ENCODE measurements at places on chromosomes 2 and 18.
A peak's percentile ranks its signal among the peaks of the same experiment; 100 is the strongest.

GRCh38 chr2:121075006-121075551, 209.9 kb downstream of the TFCP2L1 start:
- peaks cover 20% of the 10 kb centered on the region for H3K27me3 ChIP-seq
- no peak overlapping the region for H3K27ac ChIP-seq
- no peaks in the 10 kb centered on the region for H3K36me3 ChIP-seq
- no peak for DNase-seq
- no peak overlapping the region for H3K4me3 ChIP-seq

DNA sequence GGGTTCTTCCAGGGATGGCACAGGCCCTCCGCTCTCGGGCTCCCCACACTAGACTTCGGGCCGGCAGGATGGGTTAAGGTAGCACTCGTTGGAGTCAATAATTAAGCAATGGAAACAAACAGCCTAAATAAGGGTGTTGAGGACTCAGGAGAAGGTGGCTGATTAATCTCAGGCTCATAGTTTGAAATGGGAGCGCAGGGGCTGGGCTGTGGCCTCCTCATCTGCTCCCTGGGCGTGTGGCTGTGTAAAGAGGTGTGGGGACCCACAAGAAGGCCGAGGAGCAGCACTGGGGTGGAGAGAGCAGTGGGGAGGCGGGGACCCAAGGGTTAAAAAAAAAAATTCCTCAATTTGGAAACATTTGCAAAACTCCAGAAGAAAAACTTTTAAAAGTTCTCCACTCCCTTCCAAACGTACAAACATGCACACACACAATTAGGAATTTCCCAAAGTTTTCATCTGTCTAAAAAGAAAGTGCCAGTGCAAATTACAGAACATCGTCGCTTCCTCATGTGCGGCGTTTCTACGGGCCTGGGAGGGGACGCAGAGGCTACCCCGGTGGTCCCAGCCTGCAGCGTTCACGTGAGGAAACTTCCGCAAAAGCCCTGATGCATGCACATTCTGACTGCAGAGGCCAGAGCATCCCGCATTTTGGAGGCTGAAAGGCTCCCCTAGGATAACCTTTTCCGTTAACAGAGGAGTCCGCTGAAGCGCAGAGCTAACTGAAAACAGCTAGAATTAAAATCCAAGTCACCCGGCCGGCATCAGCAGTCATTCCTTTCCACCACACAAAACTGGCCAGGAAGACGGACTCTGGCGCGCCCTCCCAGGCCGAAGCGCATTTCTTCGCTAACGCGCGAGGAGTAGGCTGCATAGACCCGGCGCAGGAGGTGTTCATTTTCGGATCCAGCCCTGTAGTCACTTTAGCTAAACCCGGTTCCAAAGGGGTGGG, 1.0 kb upstream of the TUBB6 start:
- peaks cover 2% of the 10 kb centered on the region for H3K36me3 ChIP-seq
- peaks cover 59% of the 10 kb centered on the region for H3K27me3 ChIP-seq
- peaks cover 10% of the 10 kb centered on the region for H3K4me1 ChIP-seq

DNA sequence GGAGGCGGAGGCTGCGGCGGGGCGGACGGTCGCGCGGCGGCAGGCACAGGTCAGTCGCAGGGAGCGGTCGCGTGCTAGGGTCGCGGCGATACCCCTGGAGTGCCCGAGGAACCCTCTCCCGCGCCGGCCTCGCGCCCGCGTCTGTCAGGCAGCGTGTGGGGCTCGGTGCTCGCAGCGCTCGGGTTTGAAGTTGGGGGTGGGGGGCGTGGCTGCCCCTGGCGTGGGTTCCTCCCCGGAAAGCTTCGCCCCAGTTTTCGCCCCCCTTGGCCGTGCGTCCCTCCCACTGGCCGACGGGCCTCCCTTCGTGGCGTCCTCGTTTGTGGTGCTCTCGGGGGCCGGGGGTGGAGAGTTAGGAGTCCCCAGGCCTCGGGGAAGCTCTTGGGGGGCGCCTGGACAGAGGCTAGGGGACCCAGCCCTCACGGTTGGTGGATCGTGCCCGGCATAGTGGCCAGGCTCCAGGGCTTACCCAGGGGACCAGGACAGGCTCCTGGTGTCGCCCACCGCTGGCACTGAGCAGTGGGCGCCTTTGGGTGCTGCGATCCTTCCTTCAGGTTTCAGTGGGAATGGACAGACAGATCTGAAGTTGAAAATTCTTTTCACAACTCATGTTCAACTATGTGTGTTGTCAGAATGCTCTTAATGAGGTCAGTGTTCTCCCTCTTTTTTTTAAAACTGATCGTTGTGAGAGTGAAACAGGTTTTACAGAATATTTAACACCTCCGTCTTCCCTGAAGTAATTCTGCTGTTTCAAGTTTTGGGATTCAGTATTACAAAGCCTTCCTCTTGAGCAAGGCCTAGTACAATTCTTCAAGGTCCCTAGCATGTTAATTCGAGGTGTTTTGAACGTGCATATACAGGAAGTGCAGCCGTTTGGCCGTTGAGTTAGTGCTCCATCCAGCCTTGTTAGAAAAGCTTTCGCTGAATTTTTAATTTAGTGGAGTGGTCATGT, 604 bp downstream of the RALBP1 start:
- H3K27me3 ChIP-seq, result peaks cover 26% of the 10 kb centered on the region
- peaks cover 14% of the 10 kb centered on the region for H3K36me3 ChIP-seq
- DNase-seq, result peak; percentile 25
- peak overlapping the region; percentile 97 for H3K4me3 ChIP-seq
- peaks cover 38% of the 10 kb centered on the region for H3K4me1 ChIP-seq

DNA sequence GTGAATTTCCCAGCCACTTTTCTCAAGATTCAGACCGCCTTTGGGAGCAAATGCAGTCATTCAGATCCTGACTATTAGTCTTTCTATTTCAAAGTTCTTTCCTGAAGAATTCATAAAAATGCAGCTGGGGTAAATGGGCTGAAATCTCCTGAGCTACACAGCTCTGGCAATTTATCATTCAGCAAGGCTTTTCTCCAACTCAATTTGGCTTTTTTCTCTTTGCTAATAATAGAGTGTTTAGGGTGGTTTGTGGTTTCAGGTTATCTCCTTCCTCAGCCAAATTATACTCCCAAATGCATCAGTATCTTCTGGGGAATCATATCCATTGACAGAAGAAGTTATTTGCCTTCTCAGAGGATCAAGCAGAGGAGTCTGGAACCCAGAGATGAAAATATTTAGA, 282.4 kb upstream of the SLC14A2 start:
- no peak overlapping the region for H3K27ac ChIP-seq
- no peaks in the 10 kb centered on the region for H3K36me3 ChIP-seq
- H3K4me1 ChIP-seq, result no peaks in the 10 kb centered on the region

DNA sequence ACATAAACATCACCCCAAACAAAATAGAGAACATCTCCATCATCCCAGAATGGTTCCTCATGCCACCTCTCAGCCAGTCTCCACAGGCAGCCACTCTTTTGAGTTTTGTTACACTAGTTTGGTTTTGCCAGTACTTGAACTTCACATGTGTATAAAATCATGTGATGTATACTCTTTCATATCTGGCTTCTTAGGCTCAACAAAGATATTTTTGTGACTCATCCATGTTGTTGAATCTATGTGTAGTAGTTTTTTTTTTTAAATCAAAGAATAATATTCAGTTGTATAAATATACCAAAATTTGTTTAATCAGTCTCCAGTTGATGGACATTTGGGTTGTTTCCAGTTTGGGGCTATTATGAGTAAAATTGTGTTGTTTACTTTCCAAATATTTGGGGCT, 75.9 kb downstream of the PMS1 start:
- no peak overlapping the region for H3K4me3 ChIP-seq
- no peak for DNase-seq
- no peaks in the 10 kb centered on the region for H3K27me3 ChIP-seq
- H3K4me1 ChIP-seq, result no peaks in the 10 kb centered on the region
- peaks cover 3% of the 10 kb centered on the region for H3K36me3 ChIP-seq

GRCh38 chr18:32264401-32264800, 74.6 kb downstream of the MEP1B start:
- no peaks in the 10 kb centered on the region for H3K4me1 ChIP-seq
- no peak for DNase-seq

- no peaks in the 10 kb centered on the region for H3K36me3 ChIP-seq
- H3K4me1 ChIP-seq, result no peaks in the 10 kb centered on the region
- H3K27me3 ChIP-seq, result peaks cover 11% of the 10 kb centered on the region
- H3K4me3 ChIP-seq, result no peak overlapping the region
- no peak for DNase-seq
Measured at GRCh38 chr2:217743966-217744761, 258.6 kb downstream of the TNS1 start.

GRCh38 chr2:239805414-239805813, 219.7 kb downstream of the NDUFA10 start:
- H3K36me3 ChIP-seq, result no peaks in the 10 kb centered on the region
- DNase-seq, result no peak
- H3K27ac ChIP-seq, result no peak overlapping the region
- no peak overlapping the region for H3K4me3 ChIP-seq

DNA sequence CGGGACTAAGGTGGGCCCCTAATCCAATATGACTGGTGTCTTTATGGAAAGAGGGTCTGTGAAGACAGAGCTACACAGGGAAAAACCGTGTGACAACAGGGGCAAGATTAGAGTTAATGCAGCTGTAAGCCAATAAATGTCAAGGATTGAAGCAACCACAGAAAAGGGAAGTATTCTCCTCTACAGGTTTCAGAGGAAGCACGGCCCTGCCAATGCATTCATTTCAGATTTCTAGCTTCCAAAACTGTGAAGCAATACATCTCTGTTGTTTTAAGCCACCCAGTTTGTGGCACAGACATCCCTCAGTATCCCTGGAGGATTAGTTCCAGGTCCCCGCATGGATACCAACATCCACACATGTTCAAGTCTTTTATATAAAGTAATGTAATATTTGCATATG, 48.8 kb downstream of the SPP2 start:
- H3K4me3 ChIP-seq, result no peak overlapping the region
- H3K4me1 ChIP-seq, result peaks cover 45% of the 10 kb centered on the region
- H3K36me3 ChIP-seq, result no peaks in the 10 kb centered on the region

- no peaks in the 10 kb centered on the region for H3K4me1 ChIP-seq
- DNase-seq, result no peak
- H3K4me3 ChIP-seq, result no peak overlapping the region
- no peak overlapping the region for H3K27ac ChIP-seq
- H3K36me3 ChIP-seq, result no peaks in the 10 kb centered on the region
- peaks cover 18% of the 10 kb centered on the region for H3K27me3 ChIP-seq
Measured at GRCh38 chr2:191299866-191300265, 54.7 kb downstream of the MYO1B start.

DNA sequence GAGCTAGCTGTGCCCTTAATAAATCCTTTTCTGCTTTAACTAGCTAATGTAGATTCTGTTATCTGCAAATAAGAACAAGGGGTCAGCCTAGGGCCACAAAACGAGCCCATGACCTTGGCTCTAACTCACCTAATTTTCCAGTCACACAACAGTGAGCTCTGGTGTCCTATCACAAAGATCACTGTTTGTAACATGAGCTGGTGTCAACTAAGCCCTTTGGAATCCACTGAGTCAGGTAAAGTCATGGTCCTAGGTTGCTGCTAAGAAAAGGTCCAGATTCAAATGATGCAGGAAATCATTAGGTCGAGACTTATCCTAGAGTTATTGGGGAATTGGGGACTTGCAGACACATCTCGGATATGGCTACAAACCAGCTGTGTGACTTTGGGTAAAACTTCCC, 49.9 kb downstream of the ST8SIA5 start:
- H3K27ac ChIP-seq, result no peak overlapping the region
- no peak for DNase-seq
- no peak overlapping the region for H3K4me3 ChIP-seq
- no peaks in the 10 kb centered on the region for H3K36me3 ChIP-seq
- no peaks in the 10 kb centered on the region for H3K4me1 ChIP-seq

- no peaks in the 10 kb centered on the region for H3K27me3 ChIP-seq
- H3K27ac ChIP-seq, result no peak overlapping the region
- DNase-seq, result no peak
Measured at GRCh38 chr2:171244970-171245782, 84.5 kb upstream of the TLK1 start.

DNA sequence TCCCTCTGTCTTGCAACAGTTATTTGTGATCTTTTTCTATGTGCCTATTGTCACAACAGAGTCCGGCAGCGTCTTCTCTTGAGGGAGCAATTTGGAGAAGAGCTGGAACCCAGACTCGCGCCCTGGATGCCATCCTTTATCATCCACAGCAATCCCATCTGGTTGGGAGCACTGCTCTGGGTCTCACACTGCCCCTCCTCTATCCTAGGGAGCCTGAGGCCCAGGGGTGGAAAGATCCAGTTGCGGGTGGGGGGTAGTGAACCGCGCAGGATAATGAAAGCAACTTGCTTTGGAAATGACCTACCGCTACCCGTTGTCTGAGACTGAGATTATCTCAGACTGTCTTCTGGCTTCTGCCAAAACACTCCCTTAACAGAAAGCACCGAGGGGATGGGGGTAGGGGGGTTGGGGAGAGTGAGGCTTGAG, 713 bp downstream of the WBP1 start:
- H3K4me1 ChIP-seq, result peaks cover 74% of the 10 kb centered on the region
- H3K36me3 ChIP-seq, result peaks cover 38% of the 10 kb centered on the region
- no peak for DNase-seq
- H3K4me3 ChIP-seq, result peak overlapping the region; percentile 97

- DNase-seq, result no peak
- H3K4me1 ChIP-seq, result no peaks in the 10 kb centered on the region
- H3K27ac ChIP-seq, result no peak overlapping the region
- peaks cover 2% of the 10 kb centered on the region for H3K36me3 ChIP-seq
Measured at GRCh38 chr2:70705160-70705850, 62.7 kb downstream of the ADD2 start.

DNA sequence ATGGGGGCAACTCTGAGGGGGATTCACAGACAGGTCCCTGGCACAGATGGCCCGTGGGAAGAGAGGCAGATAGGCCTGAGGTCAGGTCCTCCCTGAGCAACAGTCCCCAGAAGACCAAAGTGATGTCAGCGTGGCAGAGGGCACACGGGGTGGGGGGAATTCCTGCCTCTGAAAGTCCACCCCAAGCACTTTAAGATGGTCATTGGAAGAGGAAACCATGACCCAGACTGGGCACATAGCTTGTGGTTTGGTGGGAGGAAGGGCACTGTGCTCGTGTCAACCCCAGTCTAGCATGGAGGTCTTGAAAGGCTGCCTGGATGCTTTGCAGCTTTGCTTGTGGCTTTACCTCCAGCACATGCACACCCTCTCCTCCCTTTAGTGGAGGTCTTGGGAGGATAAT, 38.0 kb upstream of the SIX2 start:
- no peaks in the 10 kb centered on the region for H3K4me1 ChIP-seq
- no peak overlapping the region for H3K27ac ChIP-seq
- no peak overlapping the region for H3K4me3 ChIP-seq
- no peaks in the 10 kb centered on the region for H3K36me3 ChIP-seq

GRCh38 chr2:201904538-201905420, 98.4 kb downstream of the CDK15 start:
- H3K27me3 ChIP-seq, result peaks cover 43% of the 10 kb centered on the region
- H3K4me1 ChIP-seq, result peaks cover 2% of the 10 kb centered on the region
- no peak overlapping the region for H3K27ac ChIP-seq
- H3K4me3 ChIP-seq, result no peak overlapping the region
- H3K36me3 ChIP-seq, result no peaks in the 10 kb centered on the region
- no peak for DNase-seq

Data from central memory CD8-positive, alpha-beta T cell (primary cell).